ENCODE measurements at places on chromosomes 11 and 22.

- no peak for DNase-seq
These were observed 20.9 kb downstream of the TMPRSS13 start for GRCh38 chr11:117908109-117908895.

DNA sequence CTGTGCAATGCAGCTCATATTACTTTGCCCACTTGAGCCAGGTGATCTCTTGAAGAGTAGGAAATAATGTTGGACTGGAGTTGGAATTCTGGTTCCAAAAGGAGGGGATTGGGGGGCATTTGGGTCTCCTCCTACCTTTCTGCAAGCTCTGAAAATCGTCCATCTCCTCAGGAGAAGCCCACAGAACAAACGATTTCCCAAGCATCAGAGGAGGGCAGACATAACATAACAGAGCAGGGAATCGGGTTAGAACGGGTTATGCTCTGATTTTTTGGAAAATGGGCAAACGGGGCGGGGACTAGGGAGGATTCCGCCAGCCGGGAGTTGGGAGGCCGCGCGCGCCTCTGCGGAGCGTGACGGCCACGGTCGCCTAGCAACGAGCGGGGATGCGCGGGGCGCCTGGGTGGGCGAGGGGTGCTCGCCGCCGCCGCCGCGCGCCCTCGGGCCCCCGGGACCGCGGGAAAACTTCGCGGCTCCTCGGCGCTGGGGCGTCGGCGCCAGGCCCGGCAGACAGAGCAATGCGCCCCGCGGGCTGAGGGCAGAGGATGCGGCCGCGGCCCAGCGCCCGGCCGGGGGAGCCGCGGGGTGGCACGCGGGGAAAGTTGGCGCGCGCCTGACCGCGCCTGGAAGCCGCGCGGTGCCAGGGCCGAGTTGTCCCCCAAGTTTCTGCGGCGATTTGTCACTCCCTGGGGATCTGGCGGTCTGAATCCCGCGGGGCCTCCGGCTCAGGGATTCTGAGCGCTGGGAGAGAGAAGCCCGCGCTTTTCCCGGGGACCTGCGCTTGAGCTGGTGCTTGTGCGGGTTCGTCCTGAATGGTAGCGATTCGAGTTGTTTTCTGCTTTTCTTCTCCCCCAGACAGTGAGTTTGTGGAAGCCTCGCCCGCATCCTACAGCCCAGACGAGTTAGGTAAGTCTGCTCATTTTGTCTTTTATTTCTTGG lies 27.8 kb upstream of the AMOTL1 start:
- no peak for DNase-seq

GRCh38 chr11:15985127-15985859 lies 371.1 kb downstream of the SOX6 start:
- no peak for DNase-seq

- no peak for DNase-seq
These were observed 52.5 kb downstream of the BTG4 start for GRCh38 chr11:111459506-111460270.

DNA sequence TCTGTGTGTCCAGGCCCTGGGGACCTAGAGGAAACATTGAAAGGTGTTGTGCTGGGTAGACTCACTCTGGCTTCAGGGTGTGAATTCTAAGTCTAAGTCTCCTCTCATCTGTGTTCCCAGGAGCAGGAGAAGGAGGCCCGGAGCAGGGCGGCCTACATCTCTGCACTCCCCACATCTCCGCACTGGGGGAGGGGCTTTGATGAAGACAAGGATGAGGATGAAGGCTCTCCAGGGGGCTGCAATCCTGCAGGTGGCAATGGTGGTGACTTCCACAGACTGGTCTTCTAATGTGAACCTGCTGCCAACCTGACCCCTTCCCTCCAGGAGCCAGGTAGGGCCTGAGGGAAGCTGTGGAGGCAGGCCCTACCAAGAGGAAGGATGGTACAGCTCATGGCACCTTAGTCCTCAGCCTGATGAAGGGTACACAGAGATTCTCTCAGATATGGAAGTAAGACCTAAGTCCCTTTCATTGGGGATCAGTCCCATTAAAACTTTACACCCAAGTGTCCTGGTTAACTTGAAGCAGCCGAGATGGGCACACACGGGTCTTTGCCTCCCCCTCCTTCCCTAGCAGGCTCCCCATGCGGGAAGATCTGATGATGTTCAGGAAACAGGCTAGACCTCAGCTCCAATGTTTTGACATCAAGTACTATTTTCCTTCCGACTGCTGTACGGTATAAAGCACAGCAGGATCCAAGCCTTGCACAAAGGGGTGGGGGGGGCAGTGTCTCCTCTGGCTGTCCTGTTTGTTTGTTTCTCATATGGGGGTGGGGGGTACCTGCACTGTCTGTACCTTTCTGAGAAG lies 25.0 kb downstream of the USP35 start:
- no peak for DNase-seq

- no peak for DNase-seq
These were observed 9.2 kb upstream of the MAPK1 start for GRCh38 chr22:21876486-21877176.

Measured in hematopoietic multipotent progenitor cell (in vitro differentiated cells).